ENCODE measurements at places on chromosomes 4 and X.

- no peak for DNase-seq
These were observed 17.6 kb downstream of the FBXO8 start for GRCh38 chr4:174265916-174266315.

DNA sequence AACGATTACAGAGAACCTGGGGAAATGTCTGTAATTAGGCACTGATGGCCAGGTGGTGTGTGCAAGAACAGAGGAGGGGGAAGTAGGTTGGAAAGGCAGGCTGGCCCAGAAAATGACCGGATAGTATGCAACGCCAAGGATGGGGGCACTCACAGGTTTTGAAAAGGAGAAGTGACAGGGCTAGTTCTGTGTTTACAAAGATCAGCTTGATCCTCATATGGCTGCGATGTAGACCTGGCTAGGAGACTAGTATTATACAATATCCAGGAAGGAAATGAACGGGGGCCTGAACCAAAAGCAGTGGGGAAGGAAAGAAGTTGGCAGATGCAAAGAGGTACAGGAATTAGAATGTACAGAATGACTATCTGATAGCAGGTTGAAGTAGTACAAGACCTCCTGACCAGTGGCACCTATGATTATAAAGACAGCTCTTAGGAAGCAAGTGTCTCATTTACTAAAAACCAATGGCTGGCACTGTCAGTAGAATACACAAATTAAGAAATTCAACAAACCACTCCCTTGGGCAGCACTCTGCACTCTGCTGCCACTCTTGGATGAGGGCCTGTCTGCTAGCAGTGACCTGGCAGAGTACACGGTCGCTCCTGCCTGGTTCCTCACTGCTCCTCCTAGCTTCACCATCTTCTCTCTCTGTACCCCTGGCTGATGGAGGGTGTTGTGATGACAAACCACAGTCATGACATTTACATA, 14.1 kb downstream of the MFAP3L start:
- no peak for DNase-seq

GRCh38 chrX:153687121-153688039, at the start of gene SLC6A8:
TSS of gene SLC6A8 (plus strand) at chrX:153687926. CDS start at chrX:153688575, 649 bp downstream.
- peak; percentile 93 for DNase-seq

GRCh38 chrX:129932016-129932820, 26.3 kb downstream of the UTP14A start:
- peak; percentile 98 for DNase-seq

GRCh38 chr4:67236318-67236717, 309.0 kb downstream of the CENPC start:
- no peak for DNase-seq

DNA sequence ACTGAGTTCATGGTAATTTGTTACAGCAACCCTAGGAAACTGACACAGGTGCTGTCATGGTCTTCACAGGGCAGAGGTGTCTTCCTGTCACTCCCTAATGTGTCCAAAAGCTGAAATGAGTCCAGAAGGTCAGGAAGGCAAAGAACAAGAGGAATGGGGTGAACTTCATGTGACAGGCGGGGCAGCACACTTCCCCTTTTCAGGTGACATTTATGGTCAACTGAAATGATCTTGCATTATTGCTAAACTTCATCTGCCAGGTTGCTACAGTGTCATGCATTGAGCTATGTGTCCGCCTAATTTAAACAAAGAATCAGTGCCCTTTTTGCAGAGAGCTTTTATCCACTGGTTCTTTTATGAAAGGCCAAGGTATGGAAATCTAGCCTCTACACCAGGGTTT, 15.9 kb upstream of the CCDC149 start:
- DNase-seq, result no peak

DNA sequence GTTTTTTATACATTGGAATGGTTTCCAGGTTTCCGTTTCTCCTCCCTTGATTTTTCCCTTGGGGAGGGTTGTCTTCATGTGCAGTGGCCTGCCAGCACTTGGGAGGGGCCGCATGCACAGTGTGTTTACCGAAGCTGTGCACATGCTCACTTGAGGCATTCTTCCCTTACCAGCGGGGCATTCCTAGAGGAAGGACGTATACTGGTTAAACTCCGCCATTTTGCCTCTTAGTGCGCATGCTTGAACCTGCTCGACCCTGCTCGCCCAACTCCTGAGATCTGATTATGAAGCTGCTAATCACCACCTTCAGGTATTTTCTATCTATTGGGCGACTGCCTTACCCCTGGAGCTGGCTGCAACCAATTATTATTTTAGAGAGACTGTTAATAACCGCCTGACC, 76.2 kb downstream of the CXCL13 start:
- no peak for DNase-seq

DNA sequence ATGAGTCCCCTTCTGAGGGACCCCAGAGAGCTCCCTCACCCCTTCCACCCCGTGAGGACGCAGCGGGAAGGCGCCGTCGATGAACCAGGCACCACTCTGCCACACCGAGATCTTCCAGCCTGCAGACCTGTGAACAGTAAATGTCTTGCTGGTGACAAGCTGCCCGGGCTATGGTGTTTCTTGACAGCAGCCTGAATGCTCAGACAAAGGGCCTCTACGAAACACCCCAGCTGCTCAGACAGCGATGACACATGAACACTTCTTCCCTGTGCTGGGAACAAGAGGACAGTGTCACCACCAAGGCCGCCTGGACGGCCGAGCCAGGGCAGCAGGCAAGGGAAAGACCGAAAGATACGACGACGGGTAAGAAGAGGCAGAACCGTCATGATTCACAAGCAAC, 30.6 kb upstream of the GTPBP6 start:
- DNase-seq, result no peak

DNA sequence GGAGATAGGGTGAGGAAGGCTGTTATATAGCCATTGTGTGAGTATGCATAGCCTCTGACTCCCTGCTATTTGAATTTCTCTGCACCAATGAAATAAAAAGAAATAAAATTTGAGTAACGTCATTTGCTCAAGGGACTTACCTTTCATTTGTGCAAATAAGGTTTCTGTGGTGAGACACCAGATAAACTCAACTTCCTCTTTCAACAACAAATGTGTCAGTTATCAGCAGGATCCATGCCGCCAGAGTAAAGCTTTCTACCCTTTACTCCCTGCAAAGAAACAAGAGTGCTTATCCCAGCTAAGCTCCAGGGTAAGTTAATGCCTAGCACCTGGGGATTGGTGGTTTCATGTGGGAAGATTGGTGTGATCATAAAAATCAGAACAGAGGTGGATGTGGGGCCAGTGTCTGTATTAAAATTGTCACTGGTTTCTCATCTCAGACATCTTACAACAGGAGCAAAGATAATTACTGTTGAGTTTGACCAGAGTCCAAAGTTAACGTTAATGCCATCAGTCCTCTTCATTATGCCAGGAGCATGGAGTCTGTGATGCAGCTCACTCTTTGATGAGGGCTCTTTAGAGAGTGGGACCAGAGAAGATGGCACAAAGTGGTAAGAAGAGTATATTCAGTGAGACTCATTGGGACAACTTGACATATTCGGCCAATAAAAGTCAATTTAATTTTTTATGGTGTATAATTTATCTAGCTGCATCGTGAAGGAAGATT, at the start of gene P2RY10:
Gene P2RY10 (plus strand): TSS at position 206 of the 727 bp plus-strand sequence. CDS start 15,130 bp downstream, outside the sequence.
- no peak for DNase-seq

GRCh38 chrX:66728818-66729271, 90.0 kb upstream of the EDA2R start:
- peak; percentile 73 for DNase-seq

- no peak for DNase-seq
These were observed 415.0 kb upstream of the RPS6KA3 start for GRCh38 chrX:20681683-20682082.

DNA sequence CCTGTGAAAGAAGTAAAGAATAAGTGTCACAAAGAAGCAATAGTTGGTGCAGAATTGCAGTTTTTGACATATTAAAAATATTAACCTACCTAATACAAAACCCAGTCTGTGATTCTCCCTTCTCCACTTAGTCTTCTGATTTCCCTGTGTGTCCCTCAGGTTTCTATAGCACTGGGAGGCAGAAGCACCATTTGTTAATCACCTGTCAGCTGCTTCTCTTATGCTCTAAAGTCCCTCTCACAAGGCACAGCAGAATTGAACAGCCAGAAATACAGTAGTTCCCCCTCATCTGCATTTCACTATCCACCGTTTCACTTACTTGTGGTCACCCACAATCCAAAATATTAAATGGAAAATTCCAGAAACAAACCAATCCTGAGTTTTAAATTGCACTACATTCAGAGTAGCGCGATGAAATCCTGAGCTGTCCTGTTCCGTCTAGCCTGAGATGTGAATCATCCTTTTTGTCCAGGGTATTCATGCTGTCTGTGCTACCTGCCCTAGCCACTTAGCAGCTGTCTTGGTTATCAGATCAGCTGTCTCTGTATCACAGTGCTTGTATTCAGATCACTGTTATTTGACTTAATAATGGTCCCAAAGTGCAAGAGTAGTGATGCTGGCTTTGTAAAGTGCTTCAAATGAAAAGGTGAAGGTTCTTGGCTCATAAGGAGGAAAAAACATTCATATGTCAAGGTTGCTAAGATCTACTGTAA, 984.1 kb upstream of the GRID2 start:
- no peak for DNase-seq

GRCh38 chr4:82704156-82704555, 94.4 kb downstream of the SCD5 start:
- no peak for DNase-seq

DNA sequence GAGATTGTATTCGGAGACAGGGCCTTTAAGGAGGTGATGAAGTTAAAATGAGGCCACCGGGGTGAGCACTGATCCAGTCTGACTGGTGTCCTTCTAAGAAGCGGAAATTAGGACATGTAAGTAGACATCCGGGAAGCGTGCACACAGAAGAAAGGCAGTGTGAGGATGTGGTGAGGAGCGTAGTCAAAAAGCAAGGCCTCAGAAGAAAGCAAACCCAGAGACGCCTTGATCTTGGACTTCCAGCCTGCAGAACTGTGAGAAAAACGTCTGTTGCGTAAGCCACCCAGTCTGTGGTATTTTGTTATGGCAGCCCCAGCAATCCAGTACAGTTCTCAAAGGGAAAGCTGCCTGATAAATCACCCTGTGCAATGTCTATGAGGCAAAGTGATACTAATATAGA, 153.5 kb downstream of the KCNIP4 start:
- no peak for DNase-seq

DNA sequence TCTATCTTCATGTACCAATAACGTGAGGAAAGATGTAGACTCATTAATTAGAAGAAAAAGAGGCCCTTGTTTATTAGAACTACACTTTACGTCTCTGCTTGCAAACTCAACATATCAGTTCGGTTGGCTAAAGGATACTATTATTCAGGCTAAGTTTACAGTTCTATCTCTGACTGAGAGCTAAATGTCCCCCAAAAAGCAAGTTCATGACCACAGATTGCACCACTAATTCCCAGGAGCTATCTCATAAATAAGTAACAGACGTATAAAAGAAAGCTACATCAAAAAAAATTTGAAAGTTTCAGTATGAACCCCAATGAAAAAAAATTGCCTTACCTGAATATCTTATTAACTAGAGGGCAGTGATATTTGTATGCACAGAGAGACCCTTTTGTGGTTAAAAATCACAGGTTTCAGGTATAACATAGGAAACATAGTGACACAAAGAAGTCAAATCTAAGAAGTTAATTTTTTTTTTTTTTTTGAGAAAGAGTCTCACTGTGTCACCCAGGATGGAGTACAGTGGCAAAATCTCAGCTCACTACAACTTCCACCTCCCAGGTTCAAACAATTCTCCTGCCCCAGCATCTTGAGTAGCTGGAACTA, 128.9 kb downstream of the MAB21L2 start:
- no peak for DNase-seq

- DNase-seq, result peak; percentile 58
These were observed 770 bp downstream of the SMAD1 start for GRCh38 chr4:145482209-145483037.

- DNase-seq, result peak; percentile 63
These were observed 46.0 kb upstream of the MGST2 start for GRCh38 chr4:139619644-139620043.

GRCh38 chrX:2692221-2693112, 1.4 kb downstream of the CD99 start:
- DNase-seq, result peak; percentile 61

DNA sequence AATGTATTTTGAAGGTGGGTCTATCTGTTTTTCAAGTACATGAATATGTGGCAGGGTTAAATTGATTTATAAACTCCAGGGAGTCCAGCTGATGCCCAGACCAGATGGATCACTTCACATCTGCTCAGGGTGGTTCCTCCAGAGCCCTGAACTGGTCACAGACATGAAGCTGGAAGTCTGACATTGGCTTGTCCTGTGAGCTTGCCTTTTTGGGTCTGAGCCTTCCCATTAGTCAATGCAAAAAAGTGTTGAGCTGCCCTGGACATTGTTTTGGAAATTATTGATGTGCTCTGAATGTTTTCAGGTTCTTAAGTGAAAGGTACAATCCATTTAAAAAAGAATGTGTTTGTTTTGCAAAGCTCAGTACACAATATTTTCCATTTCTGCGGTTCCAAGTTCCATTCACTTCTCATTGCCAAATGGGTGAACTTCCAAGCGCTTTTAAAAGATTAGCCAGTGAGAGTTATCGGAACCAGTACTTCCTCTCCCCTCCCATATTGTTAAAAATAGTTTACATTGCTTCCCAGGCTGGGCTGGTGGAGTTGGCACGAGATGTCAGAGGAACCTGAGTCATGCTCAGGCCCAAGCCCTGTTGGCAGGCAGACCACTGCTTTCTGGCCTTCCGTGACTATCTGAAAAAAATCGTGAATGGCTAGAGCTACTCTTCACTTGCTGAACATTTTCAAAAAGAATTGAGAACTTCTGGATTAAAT, 52.1 kb downstream of the PDGFRA start:
- no peak for DNase-seq

DNA sequence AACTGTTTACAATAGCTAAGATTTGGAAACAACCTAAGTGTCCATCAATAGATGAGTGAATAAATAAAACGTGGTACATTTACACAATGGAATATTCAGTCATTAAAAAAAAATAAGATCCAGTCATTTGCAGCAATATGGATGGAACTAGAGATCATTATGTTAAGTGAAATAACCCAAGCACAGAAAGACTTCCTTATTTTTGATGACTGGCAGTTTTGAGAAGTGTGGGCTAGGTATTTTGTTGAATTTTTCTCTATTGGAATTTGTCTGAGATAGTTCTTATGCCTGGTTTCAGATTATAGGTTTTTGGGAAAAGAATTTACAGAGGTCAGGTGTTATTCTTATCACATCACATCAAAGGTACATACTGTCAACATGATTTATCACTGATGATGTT, 293.8 kb upstream of the ARSJ start:
- no peak for DNase-seq

GRCh38 chr4:185092535-185093197, 50.4 kb upstream of the SLC25A4 start:
- no peak for DNase-seq
